Hematopoietic multipotent progenitor cell treated with erythropoietin and hydrocortisone succinate and interleukin-3 and kit ligand, for 15 days (in vitro differentiated cells): ENCODE measurements at places on chromosomes 7 and 10.

- DNase-seq = no peak
Observed at GRCh38 chr7:108143658-108144420, 13.7 kb upstream of the LAMB4 start.

GRCh38 chr10:46306516-46307184 is 19.9 kb downstream of the ANTXRL start:
- no peak for DNase-seq

- no peak for DNase-seq
Observed at GRCh38 chr7:44574287-44574872, 672 bp upstream of the DDX56 start.

DNA sequence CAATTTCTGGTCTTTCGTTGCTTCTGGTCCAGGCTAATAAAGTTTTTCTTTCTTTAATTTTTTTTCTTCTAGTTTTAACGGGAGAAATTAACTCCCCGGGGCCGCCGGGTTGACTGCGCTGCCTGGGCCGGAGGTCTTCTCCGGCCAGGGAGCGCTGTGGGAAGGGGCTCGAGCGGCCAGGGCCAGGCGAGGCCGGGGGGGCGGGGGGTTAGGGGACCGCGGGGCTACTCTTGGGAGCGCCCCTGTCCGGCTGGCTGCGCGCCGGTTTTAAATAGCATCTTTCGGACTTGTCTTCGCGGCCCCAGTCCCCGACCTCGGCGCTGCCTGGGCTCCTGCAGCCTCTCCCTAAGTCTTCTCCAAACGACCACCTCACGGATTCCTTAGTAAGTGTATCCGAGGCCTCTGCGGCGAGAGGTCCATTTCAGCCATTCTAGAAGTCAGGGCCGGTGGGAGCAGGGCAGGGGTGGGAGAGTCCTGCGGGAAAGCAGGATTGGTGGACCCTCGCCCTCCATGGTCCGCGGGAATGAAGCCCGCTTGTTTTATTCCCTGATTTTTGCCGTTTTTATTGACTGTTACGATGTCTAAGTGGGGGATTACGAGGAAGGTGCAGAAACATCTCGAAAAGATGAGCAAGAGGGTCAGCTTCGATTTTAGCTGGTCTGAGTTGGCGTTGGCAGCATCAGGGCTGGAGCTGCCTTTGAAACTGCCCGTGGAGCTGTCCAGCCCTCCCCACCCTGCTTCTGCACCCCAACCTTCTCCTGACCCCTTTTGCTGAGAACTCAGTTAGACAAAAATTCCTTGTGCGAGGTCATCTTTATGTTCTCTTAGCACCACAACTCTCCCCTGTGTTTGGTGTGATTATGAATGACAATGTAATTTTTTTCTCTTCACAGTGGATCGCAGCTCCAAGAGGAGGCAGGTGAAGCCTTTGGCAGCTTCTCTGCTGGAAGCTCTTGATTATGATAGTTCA is 555 bp downstream of the PHF14 start:
- DNase-seq = peak; percentile 20

- no peak for DNase-seq
Observed at GRCh38 chr10:24706479-24707118, 17.1 kb downstream of the ARHGAP21 start.

DNA sequence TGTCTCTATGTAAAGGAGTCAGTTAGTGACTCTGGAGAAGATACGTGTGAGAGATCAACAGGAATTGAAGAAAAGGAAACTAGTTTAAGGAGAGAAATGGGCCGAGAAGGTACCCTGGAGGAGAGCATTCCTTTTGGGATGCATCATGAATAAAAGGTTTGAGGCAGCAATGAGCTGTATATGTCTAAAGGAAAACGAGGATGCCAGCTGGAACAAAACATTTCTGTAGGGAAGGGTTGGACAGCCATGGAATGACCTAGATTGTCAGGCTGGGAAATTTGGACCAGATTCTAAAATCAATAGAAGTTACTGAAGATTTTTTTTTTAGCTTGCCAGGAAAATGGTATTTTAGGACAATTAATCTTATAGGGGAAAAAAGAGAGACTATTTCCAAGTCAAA is 17.2 kb upstream of the MPP7 start:
- DNase-seq = no peak

GRCh38 chr10:30445711-30446110 is 11.7 kb downstream of the MAP3K8 start:
- no peak for DNase-seq

DNA sequence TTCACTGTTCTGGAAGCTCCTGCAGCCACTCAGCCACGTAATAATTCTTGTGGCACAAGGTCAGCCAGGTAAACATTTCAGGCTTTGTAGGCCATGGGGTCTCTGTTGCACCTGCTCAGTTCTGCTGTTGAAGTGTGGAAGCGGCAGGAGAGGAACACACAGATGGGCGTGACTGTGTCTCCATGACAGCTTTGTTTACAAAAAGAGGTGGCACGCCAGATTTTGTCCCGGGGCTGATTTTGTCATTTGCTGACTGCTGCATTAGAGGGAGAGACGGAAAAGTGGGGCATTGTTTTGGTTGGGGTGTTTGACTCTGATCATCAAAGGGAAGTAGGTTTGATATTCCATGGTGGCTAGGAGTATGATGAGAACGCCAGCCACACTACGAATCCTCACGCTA is 103.1 kb downstream of the PRKAG2 start:
- DNase-seq = no peak

DNA sequence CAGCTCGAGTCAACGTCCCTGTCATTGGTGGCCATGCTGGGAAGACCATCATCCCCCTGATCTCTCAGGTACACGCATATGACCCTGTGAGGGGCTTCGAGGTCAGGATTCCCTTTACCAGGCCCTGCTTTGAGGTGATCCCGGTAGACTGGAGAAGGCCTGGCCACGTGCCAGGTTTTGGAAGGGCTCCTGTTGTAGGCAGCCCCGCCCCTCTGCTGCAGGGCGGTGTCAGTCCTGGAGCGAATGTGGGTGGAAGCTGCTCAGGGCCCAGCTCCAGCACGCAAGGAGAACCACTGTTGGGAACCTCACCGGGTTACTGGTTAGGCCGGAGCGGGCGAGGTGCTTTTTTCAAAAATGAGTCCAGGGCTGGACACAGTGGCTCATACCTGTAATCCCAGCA is 15.6 kb downstream of the MDH2 start:
- peak; percentile 42 for DNase-seq

DNA sequence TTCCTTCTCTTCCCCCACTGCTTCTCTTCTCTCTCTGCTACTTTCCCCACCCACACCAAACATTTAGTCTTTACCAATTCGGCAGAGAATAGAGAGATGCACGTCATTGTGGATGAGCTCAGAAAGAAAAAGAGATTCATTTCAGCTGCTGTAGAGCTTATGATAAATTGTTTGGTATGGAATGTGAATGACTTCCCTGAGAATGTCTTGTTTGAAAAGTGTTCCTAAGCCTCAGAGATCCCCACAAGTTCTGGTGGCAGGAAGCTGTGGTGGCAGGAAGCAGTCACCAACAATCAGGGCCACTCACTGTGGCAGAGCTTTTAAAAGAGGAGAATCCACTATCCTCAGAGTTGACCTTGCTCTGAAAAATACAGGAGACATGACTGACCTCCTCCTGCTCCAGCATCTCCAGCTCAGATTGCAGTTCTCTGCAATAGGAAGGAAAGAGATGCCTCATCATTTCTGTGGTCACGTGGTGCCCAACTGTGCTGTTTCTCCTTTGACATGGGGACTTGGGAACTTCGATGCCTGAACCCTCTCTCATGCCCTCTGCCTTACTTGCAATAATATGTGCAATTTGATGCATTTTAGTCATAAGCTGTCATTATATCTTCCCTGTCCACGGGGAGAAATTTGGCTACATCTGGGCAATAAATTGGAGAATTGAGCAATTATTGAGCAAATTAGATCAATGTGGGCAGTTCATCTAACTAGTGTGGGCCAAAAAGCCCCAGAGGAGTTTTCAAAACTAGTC is 76.5 kb downstream of the BMPER start:
- DNase-seq = no peak

DNA sequence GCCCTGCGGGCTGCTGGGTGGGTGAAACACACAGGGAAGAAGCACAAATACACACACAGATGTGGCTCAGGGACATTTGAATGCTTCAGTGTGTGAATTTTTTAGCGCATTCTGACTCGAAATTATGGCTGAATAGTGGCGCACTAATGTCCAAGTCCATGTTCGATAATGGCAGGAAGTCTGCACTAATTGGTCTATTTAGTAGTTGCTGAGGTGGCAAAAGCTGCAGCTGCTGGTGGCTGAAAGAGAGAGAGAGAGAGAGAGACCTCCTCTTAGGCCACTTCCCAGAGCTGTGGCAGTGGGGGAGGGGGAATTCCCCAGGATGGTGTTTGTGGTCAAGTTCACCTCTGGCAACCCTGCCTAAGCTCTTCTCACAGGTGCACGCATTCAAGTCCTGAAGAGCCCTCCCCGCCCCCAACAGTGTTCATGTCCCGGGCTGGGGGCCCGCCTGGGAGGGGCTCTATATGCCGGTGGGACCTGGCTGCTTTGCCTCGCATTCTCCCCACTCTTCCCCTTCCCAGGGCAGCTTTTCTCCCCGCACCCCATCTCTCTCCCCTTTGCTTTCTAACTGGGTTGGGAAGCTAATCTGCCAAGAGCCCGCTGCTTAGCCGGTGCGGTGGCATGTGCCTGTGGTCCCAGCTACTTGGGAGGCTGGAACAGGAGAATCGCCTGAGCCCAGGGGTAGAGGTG is 6.0 kb upstream of the MNX1 start:
- DNase-seq = no peak

DNA sequence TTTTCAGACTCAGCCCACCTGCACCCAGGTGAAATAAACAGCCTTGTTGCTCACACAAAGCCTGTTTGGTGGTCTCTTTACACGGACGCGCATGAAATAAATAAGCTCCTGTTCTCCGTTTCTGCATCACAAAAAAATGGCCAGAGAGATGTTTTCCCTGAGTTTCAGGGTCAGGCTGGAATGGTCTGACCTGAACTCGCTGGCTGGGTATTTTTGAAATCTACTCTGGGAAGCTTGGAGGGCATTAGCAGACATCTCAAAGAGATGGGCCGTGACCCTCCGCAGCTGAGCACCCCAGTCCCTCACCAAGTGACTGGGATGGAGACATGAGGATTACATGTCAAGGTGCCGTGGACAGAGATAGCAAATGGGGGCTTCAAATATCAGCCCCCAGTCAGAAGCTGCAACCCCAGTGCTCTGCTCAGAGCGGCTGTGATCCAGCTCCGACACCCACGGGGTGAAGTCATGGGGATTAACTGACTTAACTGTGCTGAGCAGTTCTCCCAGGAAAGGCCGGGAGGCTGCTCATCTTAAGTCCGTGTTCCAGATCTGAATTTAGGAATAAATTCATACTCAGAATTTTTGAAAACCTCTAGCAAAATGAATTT is 22.3 kb downstream of the CALML5 start:
- DNase-seq = no peak

GRCh38 chr10:67036808-67037207 is 111.0 kb downstream of the LRRTM3 start:
- DNase-seq = no peak

GRCh38 chr10:30270247-30270646 is 78.8 kb downstream of the MTPAP start:
- no peak for DNase-seq

DNA sequence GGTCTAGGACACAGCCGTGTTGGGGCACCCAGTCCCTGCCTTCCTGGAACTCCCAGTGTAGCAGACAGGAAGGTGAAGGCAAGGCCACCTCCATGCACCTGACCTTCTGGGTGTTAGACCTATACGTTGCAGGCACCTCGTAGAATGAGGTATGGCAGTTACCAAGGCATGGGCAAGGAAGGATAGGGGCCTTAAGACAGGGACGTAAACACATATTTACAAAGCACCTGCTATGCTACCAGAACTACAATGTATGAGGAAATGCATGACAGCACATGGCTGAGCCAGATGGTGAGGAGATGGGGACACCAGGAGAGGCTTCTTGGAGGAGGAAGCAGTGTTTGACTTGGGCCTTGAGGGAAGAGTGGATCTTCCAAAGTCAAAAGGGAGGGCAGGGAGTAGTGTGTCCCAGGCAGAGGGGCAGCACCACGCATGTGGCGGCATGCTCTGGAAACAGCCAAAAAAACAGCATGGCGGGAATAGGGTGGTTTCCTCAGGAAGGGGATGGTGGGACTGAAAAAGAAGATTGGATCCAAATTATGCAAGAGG is 231.2 kb downstream of the FANK1 start:
- no peak for DNase-seq

GRCh38 chr7:107233174-107233573 is 64.4 kb downstream of the HBP1 start:
- DNase-seq = no peak

GRCh38 chr10:113865901-113866300 is 11.4 kb downstream of the NHLRC2 start:
- DNase-seq = no peak

- no peak for DNase-seq
Observed at GRCh38 chr7:115789901-115790300, 240.7 kb downstream of the TFEC start.

GRCh38 chr7:121394709-121395140 is 1.4 kb downstream of the FAM3C start:
- DNase-seq = no peak

DNA sequence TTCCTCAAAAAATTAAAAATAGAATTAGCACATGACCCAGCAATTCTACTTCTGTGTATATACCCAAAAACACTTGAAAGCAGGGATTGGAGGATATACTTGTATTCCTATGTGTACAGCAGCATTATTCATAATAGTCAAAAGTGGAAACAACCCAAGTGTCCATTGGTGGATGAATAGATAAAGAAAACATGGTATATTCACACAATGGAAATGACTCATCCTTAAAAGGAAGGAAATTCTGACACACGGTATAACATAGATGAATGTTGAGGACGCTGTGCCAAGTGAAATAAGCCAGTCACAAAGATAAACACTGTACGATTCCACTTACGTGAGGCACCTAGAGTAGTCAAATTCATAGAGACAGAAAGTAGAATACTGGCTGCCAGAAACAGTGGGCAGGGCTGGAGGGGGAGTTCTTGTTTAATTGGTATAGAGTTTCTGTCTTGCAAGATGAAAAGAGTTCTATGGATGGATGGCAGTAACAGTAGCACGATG is 26.6 kb upstream of the KAT6B start:
- DNase-seq = no peak

GRCh38 chr10:269440-270074 is 134.3 kb downstream of the ZMYND11 start:
- DNase-seq = no peak

DNA sequence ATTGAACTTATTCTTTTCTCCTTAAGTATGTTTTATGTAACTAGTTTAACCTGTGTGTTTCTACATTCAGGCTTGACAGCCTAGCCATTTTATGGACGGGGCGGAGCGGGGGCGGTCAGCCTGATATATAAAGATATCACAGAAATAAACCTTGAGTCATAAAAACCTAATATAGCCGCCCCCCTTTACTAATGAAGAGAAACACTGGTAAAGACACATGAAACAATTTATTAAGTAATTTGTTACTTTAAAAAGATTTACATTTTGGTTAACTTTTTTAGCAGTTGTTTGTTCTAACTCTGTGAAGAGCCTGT is 84.0 kb downstream of the MAPK8 start:
- no peak for DNase-seq

DNA sequence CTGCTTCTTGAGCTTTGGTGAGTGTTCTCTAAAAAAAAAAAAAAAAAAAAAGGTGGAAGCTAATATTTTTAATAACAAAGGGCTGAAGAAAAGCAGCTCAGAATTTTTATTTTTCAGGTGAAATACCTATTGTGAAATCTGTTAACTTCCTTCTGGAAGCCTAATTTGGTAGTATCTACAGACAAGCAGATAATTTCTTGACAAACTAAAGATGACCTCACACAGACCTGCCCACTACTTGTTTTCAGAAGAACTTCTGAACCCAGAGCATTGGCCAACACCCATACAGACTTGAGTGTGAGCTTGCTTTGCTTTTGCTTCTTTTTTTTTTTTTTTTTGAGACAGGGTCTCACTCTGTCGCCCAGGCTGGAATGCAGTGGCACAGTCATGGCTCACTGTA is 31.2 kb downstream of the LRRC4 start:
- no peak for DNase-seq

GRCh38 chr7:25669281-25669781 is 441.0 kb upstream of the NPVF start:
- no peak for DNase-seq
